ENCODE measurements at places on chromosomes 2 and 18.

DNA sequence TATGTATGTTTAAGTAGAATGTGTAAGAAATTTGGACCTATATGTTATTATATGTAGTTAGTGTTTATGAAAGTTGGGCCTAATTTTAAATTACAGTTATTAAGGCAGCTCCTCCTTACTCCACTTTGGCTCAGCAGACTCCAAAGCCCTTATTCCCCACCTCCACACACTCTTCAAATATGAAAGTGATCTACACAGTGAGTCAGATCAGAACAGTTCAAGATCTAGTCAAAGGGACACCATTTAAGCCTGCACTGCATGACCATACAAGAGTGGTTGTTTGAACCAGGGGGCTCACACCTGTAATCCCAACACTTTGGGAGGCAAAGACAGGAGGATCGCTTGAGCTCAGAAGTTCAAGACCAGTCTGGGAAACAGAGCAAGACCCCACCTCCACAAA lies 21.2 kb upstream of the PMAIP1 start:
- peak; percentile 64 for DNase-seq

- peak; percentile 94 for DNase-seq
Measured at GRCh38 chr2:12169721-12170120, 423.3 kb downstream of the LPIN1 start.

DNA sequence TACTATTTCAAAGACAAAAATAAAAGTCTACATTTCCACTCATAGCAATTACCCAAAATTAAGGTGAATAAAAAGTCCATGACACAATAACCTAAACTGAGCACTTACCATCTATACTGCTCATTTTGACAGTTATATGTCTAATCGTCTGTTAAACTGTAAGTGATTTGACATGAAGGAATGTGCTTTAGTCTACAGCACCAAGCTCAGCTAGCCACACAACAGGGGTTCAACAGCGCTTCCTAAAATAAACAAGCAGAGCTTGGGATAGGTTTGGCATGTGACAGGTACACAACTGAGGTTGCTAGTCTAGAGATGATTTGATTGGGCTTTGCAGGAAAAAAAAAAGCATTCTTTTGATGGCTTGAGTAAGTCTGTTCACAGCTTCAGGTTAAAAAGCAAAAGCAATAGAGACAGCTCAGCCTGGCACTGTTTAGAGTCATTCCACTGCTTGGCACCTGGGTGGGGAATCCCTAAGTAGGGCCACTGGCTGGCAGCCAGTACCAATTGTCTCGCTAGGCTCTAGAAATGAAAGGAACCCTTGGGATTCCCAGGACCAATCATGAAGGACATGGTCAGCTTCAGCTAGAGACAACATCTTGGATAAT lies 78.6 kb downstream of the BARD1 start:
- no peak for DNase-seq

- no peak for DNase-seq
Measured at GRCh38 chr2:38010995-38011394, 65.0 kb downstream of the CYP1B1 start.

DNA sequence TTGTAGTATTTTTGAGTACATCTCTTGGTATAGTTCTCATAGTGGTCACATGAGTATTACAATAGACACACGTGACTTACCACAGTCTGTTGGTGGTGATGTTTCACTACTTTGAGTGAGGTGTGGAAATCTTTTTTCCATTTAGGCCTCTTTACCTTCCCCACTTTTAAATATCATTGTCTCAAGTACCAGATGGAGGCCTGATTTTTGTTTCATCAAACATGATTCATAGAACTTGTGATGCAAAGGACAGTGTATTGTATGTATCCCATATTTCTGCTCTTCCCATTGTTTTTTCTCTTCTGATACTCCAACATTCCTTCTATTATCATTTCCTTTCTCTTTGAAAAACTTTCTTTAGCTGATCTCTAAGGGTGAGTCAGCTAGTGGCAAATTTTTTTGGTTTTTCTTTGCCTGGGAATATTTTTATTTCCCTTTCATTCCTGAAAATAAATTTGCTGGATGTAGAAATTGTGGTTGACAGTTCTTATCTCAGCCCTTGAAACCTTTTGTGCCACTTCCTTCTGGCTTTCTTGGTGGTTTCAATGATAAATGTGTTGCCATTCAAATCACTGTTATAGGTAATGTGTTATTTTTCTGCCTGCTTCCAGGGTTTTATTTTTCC lies 32.8 kb downstream of the RFX8 start:
- DNase-seq, result peak; percentile 63
